Islet precursor cell (in vitro differentiated cells): ENCODE measurements at places on chromosomes 11 and 22.

GRCh38 chr11:123046473-123047259, 15.3 kb downstream of the HSPA8 start:
- DNase-seq, result no peak

DNA sequence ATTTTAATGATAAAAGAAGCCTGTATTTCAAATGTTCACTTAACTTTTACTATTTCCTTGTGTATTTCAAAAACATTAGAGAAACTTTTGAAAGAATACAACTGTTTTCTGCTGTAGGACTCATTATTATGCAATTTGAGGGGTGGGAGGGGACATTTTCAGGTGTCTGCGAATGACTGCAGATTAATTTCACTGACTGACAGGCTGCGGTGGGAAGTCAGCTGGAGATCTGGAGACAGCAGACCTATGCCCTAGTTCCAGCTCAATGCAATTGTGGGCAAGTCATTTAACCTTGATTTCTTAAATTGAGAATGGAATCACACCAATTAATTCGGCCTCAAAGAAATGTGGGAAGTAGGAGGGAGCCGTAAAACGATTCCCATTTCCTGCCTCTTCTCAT, 128.7 kb downstream of the ARL14EP start:
- DNase-seq, result no peak

GRCh38 chr11:106222626-106223025, 145.2 kb downstream of the AASDHPPT start:
- DNase-seq, result no peak

DNA sequence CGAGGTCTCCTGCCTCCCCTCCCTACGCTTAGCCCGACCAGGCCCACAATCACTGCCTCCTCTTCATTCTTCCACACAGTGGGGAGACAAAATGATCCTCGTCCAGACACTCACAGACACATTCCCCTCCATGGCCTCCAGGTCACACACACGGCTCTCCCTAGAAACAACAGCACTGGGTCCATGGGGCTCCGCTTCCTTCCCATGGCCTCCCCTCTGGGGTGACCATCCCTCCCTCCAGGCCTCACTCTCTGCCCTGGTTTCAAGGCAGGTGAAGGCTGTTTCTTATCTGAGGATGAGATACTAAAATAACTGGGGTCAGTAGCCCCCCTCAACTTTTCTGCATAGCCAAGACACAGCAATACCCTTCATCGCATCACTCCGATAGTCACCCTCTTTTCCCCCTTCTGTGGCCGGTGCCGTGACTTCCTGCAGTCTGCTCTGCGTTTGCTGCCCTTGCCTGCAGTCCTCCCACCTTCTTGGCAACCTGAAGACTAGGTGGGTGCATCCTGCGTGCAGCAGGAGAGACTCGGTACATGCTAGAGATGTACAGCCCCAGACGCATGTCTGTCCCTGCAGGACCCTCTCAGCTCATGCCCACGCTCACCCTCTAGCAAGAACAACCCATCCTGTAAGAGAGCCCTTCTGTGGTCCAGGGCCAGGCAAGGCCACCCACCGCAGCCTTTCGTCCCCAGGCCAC, 55.8 kb downstream of the CD6 start:
- peak; percentile 50 for DNase-seq

GRCh38 chr22:44438056-44438455, 60.0 kb downstream of the RTL6 start:
- no peak for DNase-seq

GRCh38 chr11:7449841-7450214, 35.5 kb upstream of the OLFML1 start:
- DNase-seq, result no peak

DNA sequence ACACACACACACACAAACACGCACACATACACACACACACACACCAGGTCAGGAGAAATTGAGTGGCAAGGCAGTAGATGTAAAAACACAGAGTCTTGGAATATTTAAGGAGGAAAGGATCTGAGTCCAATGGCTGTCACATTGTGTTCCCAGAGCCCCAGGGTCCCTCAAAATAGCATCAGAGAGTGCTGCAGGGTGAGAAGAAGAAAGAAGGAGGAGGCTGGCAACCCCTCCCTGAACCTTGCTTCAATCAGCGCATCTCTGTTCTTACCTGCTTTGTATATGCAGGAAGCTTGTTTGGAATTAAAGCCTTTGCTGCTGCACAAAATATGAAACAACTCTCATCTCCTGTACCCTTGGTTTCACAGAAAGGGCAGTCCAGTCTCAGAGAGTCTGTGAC, 406.5 kb downstream of the MIAT start:
- no peak for DNase-seq

GRCh38 chr22:50672041-50672440, 582 bp upstream of the SHANK3 start:
- DNase-seq, result peak; percentile 42

- no peak for DNase-seq
Observed at GRCh38 chr11:404551-405264, 10.1 kb downstream of the SIGIRR start.

GRCh38 chr11:125455851-125456250, 40.2 kb downstream of the FEZ1 start:
- DNase-seq, result peak; percentile 35

DNA sequence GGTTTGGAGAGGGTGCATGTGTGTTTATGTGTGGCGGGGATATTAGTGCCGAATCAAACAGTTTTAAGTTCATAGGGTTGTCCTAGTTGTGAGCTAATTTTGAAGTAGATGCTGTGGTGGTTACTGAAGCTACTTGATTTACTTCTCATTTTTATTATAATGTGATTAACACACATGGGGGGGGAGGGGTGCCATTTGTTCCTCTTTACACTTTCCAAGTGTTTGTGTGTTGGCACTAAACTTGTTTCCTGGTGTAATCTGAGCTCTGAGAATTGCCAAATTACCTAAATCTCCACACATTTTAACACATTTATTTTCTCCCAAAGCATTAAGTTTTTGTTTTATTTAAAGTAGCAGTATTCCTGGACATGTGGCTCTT, 60.1 kb downstream of the ZNRF3 start:
- DNase-seq, result no peak

GRCh38 chr22:37021041-37021440, 1.5 kb downstream of the MPST start:
- no peak for DNase-seq
